ENCODE measurements at places on chromosomes 11 and 22.

- H3K4me3 ChIP-seq = peak overlapping the region; percentile 81
- H3K4me1 ChIP-seq = peaks cover 15% of the 10 kb centered on the region
- DNase-seq = no peak
- H3K27me3 ChIP-seq = no peaks in the 10 kb centered on the region
- H3K27ac ChIP-seq = peak overlapping the region; percentile 100
Observed at GRCh38 chr11:65132988-65133700, 1.2 kb downstream of the SYVN1 start.

- no peaks in the 10 kb centered on the region for H3K4me1 ChIP-seq
- no peak for DNase-seq
- H3K36me3 ChIP-seq = no peaks in the 10 kb centered on the region
- H3K4me3 ChIP-seq = no peak overlapping the region
- H3K27ac ChIP-seq = no peak overlapping the region
Observed at GRCh38 chr11:57370251-57370650, 10.7 kb downstream of the PRG3 start.

- DNase-seq = no peak
- no peaks in the 10 kb centered on the region for H3K36me3 ChIP-seq
- H3K27ac ChIP-seq = no peak overlapping the region
- no peaks in the 10 kb centered on the region for H3K27me3 ChIP-seq
Observed at GRCh38 chr11:36601155-36601554, 3.1 kb upstream of the RAG2 start.

DNA sequence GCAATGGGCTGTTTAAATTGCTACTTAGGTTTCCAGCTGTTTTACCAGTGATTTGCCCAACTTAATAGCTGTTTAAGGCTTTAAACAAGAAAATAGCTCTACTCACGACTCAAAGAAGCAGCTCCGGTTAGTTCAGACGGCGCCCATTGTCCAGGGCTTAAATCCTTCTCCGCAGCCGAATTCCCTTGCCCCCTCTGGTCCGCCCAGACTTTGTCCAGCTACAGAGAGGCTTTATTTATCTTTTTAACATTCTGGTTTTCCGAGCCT, 20.9 kb upstream of the SCUBE1 start:
- no peaks in the 10 kb centered on the region for H3K36me3 ChIP-seq
- no peak overlapping the region for H3K4me3 ChIP-seq
- no peaks in the 10 kb centered on the region for H3K27me3 ChIP-seq
- H3K4me1 ChIP-seq = no peaks in the 10 kb centered on the region
- no peak overlapping the region for H3K27ac ChIP-seq

DNA sequence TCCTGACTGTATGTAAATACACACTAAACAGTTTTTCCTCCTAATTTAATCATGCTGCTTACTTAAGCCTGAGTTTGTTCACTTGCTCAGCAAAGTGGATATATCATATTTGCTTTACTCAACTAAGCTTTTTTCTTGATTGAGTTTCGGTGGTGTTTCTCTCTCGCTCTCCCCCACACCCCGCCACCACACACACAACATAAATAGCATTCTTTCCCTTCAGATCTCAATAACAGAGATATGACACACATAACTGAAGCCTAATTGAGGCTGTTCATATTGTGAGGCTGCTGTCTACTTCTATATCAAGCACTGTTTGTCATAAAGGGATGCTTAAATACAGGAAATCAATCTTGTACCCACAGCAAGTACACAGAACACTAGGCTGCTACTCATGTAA, 364.9 kb downstream of the FAT3 start:
- no peaks in the 10 kb centered on the region for H3K36me3 ChIP-seq
- no peaks in the 10 kb centered on the region for H3K27me3 ChIP-seq
- peaks cover 3% of the 10 kb centered on the region for H3K4me1 ChIP-seq
- no peak overlapping the region for H3K4me3 ChIP-seq

GRCh38 chr11:57202281-57202680, 20.5 kb downstream of the LRRC55 start:
- no peaks in the 10 kb centered on the region for H3K4me1 ChIP-seq
- DNase-seq = no peak
- H3K27ac ChIP-seq = no peak overlapping the region
- H3K27me3 ChIP-seq = no peaks in the 10 kb centered on the region

GRCh38 chr11:62707277-62707861, at the start of the genes BSCL2 and GNG3:
BSCL2 (minus strand) TSS chr11:62707424; CDS start chr11:62707195, 229 bp downstream.
GNG3 (plus strand) TSS chr11:62707676; CDS start chr11:62708296, 620 bp downstream.
- peak within 1 kb of the TSS; percentile 82 for H3K4me3 ChIP-seq
- H3K4me1 ChIP-seq = peaks cover 44% of the 10 kb centered on the region
- H3K27me3 ChIP-seq = no peaks in the 10 kb centered on the region
- H3K36me3 ChIP-seq = peaks cover 10% of the 10 kb centered on the region

- H3K4me1 ChIP-seq = peaks cover 3% of the 10 kb centered on the region
- H3K27me3 ChIP-seq = no peaks in the 10 kb centered on the region
- no peak for DNase-seq
- no peak overlapping the region for H3K4me3 ChIP-seq
- no peaks in the 10 kb centered on the region for H3K36me3 ChIP-seq
Observed at GRCh38 chr11:75313513-75314272, 37.8 kb downstream of the ARRB1 start.

- no peaks in the 10 kb centered on the region for H3K27me3 ChIP-seq
- no peaks in the 10 kb centered on the region for H3K4me1 ChIP-seq
- H3K36me3 ChIP-seq = no peaks in the 10 kb centered on the region
- no peak for DNase-seq
Observed at GRCh38 chr22:28488825-28489224, 190.8 kb downstream of the TTC28 start.

DNA sequence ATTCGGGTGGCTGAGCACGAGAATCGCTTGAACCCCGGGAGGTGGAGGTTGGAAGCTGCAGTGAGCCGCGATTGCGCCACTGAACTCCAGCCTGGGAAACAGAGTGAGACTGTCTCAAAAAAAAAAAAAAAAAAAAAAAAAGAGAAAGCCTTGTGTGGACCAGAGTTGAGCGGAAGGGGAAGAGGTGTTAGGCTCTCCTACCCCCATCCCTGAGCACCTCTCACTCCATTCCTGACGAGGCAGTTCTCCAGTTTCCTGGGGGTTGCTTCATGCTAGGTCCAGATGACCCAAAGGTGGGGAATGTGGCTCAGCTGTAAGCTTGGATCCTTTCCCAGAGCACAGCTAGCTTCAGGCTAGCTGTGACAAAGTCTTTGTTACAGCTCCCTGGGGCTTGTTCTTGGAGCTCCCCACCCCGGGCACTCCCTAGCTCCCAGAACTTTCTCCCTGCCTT, 8.8 kb upstream of the DNAL4 start:
- no peak overlapping the region for H3K27ac ChIP-seq
- peaks cover 6% of the 10 kb centered on the region for H3K4me1 ChIP-seq
- H3K27me3 ChIP-seq = no peaks in the 10 kb centered on the region
- no peaks in the 10 kb centered on the region for H3K36me3 ChIP-seq
- H3K4me3 ChIP-seq = no peak overlapping the region

GRCh38 chr22:50467773-50468440, 6.9 kb downstream of the SBF1 start:
- H3K4me1 ChIP-seq = peaks cover 36% of the 10 kb centered on the region
- no peak for DNase-seq
- H3K27me3 ChIP-seq = no peaks in the 10 kb centered on the region
- H3K27ac ChIP-seq = no peak overlapping the region
- peaks cover 44% of the 10 kb centered on the region for H3K36me3 ChIP-seq

DNA sequence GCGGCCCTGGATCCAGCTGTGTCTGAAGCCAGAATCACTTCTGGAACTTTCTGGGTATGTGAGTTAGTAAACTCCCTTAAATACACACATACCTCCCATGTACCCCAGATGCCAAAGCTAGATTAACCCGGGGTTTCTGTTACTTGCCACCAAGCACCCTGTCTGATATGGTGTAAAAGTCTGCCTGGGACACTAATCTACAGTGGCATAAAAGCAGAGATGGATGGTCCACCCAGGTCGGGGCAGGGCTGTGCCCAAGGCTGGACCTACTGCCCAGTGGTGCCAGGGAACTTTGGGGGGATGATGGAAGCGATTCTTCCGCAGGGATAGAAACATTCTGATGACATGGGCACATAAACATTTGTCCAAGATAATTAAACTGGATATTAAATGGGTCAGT, 12.7 kb downstream of the MRGPRF start:
- no peaks in the 10 kb centered on the region for H3K27me3 ChIP-seq
- peak overlapping the region; percentile 93 for H3K27ac ChIP-seq
- DNase-seq = no peak

DNA sequence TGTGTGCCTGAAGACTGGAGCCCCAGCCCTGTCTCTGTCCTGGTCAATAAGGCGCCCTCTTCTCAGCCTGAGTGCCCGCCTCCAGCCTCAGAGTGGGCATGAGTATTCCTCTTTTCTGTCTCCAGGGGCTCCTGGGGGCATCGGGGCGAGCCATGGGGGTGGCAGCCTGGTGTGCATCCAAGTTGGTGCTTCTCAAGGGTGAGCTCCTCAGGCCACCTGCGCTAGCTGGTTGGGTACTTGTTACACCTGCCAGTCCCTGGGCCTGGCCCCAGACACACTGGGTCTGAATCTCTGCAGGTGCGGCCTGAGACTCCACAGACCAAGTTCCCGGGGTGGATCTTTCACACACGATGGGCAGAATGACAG, 168.6 kb upstream of the B3GAT1 start:
- no peaks in the 10 kb centered on the region for H3K36me3 ChIP-seq
- H3K27me3 ChIP-seq = no peaks in the 10 kb centered on the region
- no peak overlapping the region for H3K4me3 ChIP-seq
- H3K27ac ChIP-seq = no peak overlapping the region
- no peaks in the 10 kb centered on the region for H3K4me1 ChIP-seq

DNA sequence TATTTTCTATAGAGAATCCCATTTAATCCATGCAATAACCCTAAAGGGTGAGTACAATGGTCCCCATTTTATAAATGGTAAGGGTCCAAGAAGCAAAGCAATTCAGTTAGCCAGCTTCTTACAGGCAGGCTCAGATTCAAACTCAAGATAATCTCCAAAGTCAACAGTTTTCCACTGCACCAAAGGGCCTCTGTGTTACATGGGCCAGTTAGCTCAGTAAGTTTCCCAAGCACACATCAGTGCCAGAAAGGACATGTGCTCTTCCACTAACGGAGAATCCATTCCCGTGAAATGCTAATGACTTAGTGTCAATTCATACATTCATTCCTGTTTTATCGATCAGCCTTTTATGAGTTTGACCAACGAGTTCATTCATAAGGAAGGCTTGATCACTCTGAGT, 11.0 kb downstream of the SLC43A1 start:
- no peaks in the 10 kb centered on the region for H3K4me1 ChIP-seq
- no peaks in the 10 kb centered on the region for H3K36me3 ChIP-seq
- no peak overlapping the region for H3K4me3 ChIP-seq
- DNase-seq = no peak
- no peak overlapping the region for H3K27ac ChIP-seq

DNA sequence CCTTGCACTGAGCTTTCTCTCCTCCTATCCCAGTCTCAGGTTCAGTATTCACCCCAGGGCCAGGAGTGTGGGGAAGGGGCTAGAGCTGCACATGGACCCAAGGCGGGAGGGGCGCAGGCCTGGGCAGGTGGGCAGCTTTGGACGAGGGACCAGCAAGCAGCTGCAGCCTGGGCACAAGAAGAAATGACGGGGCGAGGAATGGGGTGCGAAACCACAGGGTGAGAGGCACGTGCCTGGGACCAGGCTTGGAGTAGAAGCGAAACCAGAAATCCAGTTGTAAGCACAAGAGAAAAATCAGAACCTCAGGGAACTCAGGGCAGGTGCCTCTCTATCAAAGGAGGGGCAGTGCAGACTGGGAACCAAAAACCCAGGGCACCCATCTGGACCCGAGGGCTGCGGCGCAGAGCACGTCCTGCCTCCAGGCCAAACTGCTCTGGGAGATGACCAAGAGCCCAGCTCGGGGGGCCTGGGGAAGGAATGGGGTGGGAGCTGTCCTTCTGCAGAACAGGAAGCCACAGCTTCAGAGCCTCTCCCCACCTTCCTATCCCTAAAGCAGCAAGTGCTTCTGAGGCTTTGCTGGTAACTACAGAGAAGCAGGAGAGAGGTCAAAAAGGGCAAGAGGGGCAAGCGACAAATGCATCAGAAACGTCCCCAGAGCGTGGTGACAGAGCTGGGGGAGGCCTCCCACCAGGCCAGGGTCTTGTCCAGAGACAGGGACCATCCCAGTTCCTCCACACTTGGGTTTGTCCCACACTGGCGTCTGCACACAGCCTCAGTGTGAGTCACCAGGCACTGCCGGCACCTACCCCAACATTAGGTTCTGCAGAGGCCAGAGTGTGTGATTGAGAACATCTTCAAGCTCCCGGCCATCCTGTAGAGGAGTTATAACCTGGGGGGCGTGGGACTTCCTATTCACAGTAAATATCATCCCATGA, 18.3 kb upstream of the TMPRSS4 start:
- H3K4me3 ChIP-seq = no peak overlapping the region
- no peaks in the 10 kb centered on the region for H3K36me3 ChIP-seq
- no peaks in the 10 kb centered on the region for H3K4me1 ChIP-seq
- no peak overlapping the region for H3K27ac ChIP-seq
- H3K27me3 ChIP-seq = no peaks in the 10 kb centered on the region

GRCh38 chr11:128767591-128768001, 73.7 kb downstream of the FLI1 start:
- no peak overlapping the region for H3K4me3 ChIP-seq
- H3K27me3 ChIP-seq = no peaks in the 10 kb centered on the region
- peaks cover 3% of the 10 kb centered on the region for H3K36me3 ChIP-seq
- H3K27ac ChIP-seq = no peak overlapping the region

DNA sequence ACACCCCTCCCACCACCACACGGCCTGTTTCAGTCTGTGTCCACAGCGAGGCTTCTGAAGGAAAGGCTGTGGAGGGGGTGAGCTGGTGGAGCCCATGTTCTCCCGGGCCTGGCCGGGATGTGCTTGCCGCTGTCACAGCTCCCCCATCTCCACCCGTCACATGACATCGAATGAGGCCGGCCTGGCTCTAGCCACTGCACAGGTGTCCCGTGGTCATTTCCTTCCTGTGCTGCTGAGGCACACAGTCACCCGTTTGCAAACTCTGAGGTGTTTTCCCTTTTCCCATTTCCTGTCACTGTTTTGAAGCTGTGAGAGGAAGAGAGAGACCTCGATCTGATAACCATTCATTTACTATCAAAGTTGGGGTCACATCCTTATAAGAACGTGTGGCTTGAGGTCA, 55.7 kb upstream of the CLDN5 start:
- no peak for DNase-seq
- H3K4me3 ChIP-seq = no peak overlapping the region
- H3K36me3 ChIP-seq = no peaks in the 10 kb centered on the region
- no peaks in the 10 kb centered on the region for H3K4me1 ChIP-seq

DNA sequence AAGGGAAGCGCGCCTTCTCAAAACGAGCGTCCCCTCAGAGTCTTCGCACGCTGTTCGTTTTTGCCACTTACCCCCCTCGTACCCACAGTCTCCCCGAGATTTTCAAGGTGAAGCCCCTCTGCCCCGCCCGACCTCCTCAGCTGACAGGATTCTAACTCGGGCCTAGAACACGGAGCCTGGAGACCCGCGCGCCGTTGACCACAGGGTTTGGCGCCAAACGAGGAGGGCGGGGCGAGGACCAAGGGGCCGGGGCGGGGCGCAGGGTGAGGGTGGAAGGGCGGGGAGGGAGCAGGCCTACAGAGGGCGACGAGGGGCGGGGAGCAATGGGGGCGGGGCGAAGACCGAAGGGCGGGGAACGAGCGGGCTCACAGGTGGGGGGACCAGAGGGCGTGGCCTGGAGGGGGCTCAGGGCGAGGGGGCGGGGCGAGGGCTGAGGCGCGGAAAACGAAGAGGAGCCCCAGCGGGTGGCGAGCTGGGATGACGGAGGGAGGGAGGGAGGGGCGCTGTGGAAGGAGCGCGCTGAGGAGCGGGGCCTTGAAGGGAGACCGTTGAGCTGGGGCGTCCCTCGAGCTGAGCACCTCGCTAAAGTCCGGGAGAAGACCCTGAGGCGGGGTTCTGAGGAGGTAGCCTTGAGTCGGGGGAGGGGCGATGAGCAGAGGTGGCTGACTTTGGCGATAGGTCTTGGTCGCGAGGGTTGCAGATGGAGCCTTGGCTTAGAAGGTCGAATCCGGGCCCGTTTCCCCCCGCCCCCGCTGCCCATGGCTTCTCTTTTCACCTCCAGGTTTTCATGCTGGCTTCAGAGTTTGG, at the start of gene DMC1:
Gene DMC1, minus strand, starts transcription at position 212 of the 807 bp plus-strand sequence. CDS start 1,927 bp downstream, outside the sequence.
- H3K4me1 ChIP-seq = peaks cover 22% of the 10 kb centered on the region
- peak; percentile 82 for DNase-seq
- H3K4me3 ChIP-seq = peak within 1 kb of the TSS; percentile 80
- no peaks in the 10 kb centered on the region for H3K27me3 ChIP-seq

Data from thoracic aorta (tissue), 2 donors.